ENCODE measurements at places on chromosomes 1 and 21. TPM values are rescaled to one million over a fixed set of nuclear protein-coding genes. Genes with fewer than 3 reads are reported as not detected.

The E2F2 gene
- 4.3 TPM for total RNA-seq

GRCh38 chr21:15423676-15424445 lies 305.9 kb upstream of the USP25 start:
- DNase-seq: no peak

The MYCL gene
- total RNA-seq: 0.62 TPM

GRCh38 chr1:177505905-177506590 lies 335.3 kb downstream of the BRINP2 start:
- no peak for DNase-seq

GRCh38 chr1:213714645-213715044 lies 273.1 kb upstream of the PROX1 start:
- DNase-seq: no peak

The IFNGR2 gene
- total RNA-seq: 58.3 TPM

The GSTM1 gene
- 17.8 TPM for total RNA-seq

The IFI44L gene
- total RNA-seq: 29.7 TPM

The CSF3R gene
- total RNA-seq: not detected

The TLCD4 gene
- 2.4 TPM for total RNA-seq

DNA sequence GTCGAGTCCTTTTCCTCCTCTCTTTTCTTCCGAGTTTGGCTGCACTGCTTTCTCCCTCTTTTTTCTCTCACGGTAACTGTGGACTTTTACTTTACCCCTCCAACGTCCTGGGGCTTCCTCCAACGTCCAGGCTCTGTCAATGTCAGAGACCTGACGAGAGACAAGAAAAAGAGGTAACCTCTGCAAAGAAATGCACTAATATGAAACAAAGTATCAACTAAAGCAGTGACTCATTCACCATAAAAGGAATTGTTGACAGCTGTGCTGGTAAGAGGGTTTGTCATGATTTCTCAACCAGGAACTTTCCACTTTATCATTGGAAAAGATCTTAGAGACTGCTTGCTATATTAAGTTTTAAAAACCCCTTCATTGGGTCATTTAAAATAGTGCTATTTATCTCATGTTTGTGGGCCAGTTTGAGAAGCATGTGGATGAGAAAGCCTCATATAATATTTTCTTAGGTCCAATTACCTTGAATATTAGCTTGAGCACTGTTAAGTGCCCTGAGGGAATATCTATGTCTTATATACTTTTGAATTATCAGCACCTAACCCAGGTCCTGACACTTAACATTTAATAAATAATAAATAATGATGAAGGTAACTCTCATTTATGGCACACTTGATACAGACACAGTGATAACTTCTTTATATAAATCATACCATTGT lies at the start of gene GBP2:
GBP2 (minus strand) TSS at position 202 of the 668 bp plus-strand sequence. CDS start 4,148 bp downstream, outside the sequence.
- no peak for DNase-seq

GRCh38 chr1:18668750-18669404 lies 38.2 kb downstream of the PAX7 start:
- DNase-seq: no peak

The SUSD4 gene
- 0.85 TPM for total RNA-seq

- DNase-seq: peak; percentile 98
Measured at GRCh38 chr1:145891587-145892485, 6.2 kb upstream of the ANKRD35 start.

The MX2 gene
- not detected for total RNA-seq

DNA sequence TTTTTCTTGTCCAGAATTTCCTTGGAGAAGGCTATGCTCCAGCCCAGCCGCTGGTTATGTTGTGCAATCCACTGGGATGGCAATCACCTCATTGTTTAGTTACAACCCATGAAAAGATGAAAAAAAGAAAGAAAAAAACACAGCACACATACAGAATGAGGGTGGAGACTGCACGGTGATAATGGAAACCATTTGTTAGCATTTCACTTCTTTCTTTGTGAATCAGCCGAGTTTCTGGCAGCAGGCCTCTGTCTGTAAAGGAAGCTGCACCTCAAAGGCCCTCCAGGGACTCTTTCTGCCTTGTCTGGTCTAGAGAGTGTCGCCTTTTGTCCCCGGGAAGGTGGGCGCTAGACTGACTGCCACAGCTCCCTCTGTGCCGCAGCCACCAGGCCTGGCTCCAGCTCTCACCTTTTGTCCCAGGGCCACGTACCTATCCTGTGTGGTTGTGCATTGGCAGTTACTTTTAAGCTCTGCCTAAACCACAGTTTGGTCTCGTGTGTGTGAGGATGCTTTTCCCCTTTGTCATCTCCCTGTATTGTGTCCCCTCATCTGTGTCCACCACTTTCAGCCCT lies 35.6 kb downstream of the NGF start:
- DNase-seq: no peak

The SIM2 gene
- total RNA-seq: 0.60 TPM

GRCh38 chr21:26405735-26406361 lies 167.2 kb downstream of the CYYR1 start:
- no peak for DNase-seq

DNA sequence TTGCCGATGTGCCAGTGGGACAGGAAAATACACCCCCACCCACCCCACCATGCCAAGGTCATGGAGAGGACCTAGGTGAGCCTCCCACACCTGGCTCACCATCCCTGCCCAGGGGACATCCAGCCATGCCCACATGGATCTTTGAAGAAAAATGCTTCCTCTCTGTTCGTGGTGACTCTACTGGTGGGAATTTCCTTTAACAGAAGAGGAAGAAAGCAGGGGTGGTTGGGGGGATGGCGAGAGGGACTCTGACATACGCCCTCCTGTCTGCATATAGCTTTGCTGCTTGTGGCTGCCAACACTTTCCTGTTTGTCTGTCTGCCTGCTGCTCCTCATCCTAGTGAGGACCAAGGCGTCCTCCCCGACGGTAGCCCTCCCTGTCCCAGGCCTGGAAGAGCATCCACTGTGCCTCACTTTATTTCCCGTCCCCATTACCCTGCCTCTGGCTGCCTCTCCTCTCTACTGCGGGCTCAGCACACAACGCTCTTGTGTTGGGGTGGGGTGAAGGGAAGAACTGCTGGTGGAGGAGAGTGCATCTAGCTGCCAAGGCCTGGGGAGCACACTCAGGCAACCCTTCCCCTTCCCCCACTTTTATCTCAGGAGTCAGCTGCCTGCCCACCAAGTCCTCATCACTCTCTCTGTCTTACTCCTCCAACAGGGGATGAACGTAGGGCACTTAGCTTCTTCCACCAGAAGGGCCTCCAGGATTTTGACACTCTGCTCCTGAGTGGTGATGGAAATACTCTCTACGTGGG lies 2.5 kb downstream of the SEMA4A start:
- no peak for DNase-seq

- no peak for DNase-seq
Measured at GRCh38 chr1:220896092-220896491, 16.8 kb downstream of the HLX start.

DNA sequence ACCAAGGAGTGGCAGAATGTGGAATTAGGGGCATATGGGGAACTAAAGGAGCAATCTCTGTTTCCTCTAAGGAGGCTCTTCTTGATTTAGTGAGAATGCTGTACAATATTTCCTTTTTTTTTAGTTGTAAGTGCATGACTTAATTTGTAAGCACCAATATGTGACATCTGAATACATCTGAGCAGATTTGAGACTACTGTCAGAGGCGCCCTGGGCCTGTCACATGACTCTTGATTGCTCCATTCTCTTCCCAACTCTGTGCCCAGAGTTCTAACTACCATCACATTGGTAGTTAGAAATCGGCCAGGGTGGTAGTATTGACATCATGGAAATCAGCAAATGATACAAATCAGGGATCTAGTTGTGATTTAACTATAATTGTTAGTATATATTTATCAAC lies 110.1 kb upstream of the LMO4 start:
- no peak for DNase-seq

DNA sequence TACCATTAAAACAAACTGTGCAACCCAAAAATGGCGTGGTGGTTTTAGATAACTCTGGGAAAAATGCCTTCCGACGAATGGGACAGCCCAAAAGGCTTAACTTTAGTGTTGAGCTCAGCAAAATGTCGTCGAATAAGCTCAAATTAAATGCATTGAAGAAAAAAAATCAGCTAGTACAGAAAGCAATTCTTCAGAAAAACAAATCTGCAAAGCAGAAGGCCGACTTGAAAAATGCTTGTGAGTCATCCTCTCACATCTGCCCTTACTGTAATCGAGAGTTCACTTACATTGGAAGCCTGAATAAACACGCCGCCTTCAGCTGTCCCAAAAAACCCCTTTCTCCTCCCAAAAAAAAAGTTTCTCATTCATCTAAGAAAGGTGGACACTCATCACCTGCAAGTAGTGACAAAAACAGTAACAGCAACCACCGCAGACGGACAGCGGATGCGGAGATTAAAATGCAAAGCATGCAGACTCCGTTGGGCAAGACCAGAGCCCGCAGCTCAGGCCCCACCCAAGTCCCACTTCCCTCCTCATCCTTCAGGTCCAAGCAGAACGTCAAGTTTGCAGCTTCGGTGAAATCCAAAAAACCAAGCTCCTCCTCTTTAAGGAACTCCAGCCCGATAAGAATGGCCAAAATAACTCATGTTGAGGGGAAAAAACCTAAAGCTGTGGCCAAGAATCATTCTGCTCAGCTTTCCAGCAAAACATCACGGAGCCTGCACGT lies 82.1 kb downstream of the PRDM2 start:
- no peak for DNase-seq

GRCh38 chr1:168054117-168054516 lies 82.6 kb downstream of the GPR161 start:
- no peak for DNase-seq

GRCh38 chr1:202317941-202318925 lies 23.5 kb downstream of the UBE2T start:
- no peak for DNase-seq

GRCh38 chr1:221234791-221235190 lies 355.5 kb downstream of the HLX start:
- DNase-seq: no peak

The CCDC190 gene
- total RNA-seq: 1.5 TPM

DNA sequence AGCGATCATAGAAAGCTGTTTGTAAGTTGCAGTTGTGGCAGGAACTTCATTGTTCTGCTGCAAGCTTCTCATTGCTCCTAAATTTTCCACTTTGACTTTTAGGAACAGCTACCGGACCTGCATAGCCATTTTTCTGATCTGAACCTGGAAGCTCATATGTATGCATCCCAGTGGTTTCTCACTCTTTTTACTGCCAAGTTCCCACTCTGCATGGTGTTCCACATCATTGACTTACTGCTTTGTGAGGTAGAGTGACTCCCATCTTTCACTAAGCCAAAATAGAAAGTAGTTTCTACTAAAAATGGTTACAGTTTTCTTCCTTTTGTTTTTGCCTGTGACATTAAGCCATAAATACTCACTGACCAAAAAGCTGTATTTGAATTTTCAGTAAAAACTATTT lies 254.2 kb downstream of the GPR52 start:
- no peak for DNase-seq

- peak; percentile 91 for DNase-seq
Measured at GRCh38 chr1:202807926-202808757, at the start of gene KDM5B. TSS of gene KDM5B (minus strand) at chr1:202808421. CDS start at chr1:202808305, 116 bp downstream.

The TCP10L gene
- total RNA-seq: 0.40 TPM

GRCh38 chr1:245874942-245875580 lies 632.0 kb downstream of the SMYD3 start:
- no peak for DNase-seq

- DNase-seq: no peak
Measured at GRCh38 chr1:202105571-202106339, 17.0 kb upstream of the GPR37L1 start.

The TEX38 gene
- total RNA-seq: not detected

DNA sequence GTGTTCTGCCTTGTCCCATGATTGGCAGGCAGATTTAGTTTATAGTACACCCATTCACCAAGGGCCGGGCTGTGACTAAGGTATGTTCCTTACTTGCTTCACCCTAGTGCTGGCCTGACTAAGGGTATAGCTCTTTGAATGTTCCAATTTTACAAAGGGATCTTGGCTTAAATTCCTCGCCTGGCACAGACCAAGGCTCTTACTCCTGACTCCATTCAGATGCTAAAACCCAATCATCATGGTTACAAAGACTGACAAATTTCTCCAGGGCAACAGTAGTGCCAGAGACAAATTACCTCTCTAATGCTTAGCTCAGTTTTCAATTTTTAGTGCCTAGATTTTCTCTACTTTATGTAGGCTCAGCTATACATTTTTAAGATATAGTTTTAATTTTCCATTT lies 11.5 kb upstream of the C1orf53 start:
- no peak for DNase-seq

DNA sequence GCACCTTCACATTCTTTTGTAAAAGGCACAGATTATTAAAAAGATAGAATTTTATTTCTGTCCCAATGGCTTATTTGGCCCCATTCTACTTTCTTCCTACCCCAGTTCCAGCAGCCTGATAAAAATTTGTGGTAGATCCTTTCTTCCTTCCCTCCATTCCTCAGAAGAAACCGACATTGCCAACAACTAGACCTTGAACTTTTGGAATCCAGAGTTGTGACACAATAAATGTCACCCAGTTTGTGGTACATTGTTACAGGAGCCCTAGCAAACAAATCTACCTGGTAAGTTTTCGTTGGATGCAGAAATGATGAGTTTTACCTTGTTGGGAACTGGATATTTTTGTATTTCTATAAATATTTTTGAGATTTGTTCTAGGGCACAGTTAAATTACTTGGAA lies 141.6 kb upstream of the IVNS1ABP start:
- no peak for DNase-seq

GRCh38 chr21:33128538-33128937 lies 58.6 kb downstream of the OLIG1 start:
- DNase-seq: no peak

GRCh38 chr1:205037539-205037938 lies 5.5 kb upstream of the CNTN2 start:
- no peak for DNase-seq

GRCh38 chr1:243561588-243562319 lies 288.3 kb downstream of the AKT3 start:
- no peak for DNase-seq

DNA sequence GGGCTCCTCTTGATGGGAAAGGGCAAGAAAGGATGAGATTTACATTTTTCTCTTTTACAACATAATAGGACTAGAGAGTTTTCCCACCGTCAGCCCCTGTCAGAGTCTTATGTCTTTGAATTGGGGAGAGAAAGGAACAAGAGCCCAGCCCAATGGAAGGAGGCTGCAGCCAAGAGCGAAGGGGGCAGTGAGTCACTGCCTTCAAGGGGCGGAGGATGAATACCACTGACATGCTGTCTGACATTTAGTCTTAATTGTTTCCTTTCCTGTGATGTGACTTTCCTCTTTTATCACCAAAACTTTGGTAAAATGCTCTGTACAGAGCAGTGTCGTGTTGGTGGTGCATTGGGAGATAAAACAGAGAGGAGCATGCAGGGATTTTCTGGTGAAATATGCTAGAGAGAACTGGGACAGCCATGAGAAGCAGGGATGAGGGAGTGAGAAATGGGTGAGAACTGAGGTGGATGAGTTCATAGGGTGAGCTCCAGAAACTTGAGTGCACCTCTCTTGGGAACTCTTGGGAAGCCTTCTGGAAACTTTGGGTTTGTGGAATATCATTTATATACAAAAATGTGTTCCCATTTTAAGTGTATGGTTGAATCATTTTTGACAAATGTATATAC lies 179.9 kb upstream of the FGGY start:
- no peak for DNase-seq

- DNase-seq: no peak
Measured at GRCh38 chr1:1901641-1902294, 10.9 kb upstream of the GNB1 start.

Measured in chondrocyte (in vitro differentiated cells).